ENCODE measurements at places on chromosomes 12 and 14. TPM values are rescaled to one million over a fixed set of nuclear protein-coding genes. Genes with fewer than 3 reads are reported as not detected.

DNA sequence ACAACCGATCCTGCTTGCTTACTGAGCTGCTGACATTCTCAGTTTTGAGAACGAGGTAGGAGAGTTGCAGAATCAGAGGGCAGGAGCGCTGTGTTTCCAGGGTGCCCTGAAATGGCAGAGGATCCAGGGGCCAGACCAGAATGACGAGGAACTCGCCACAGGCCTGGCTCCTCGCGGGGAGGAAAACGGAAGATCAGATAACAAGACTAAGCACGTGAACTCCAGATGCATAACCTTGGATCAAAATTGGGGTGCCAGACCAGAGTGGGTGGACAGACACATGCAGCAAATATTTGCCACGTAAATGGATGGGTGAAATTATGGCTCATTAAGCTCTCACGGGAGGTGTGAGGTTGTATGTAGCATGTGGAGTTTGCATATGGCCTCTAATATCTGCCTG, 46.5 kb downstream of the ELK3 start:
- H3K4me1 ChIP-seq, result peaks cover 74% of the 10 kb centered on the region
- peaks cover 3% of the 10 kb centered on the region for H3K36me3 ChIP-seq
- no peak for DNase-seq
- H3K27ac ChIP-seq, result peak overlapping the region; percentile 99

DNA sequence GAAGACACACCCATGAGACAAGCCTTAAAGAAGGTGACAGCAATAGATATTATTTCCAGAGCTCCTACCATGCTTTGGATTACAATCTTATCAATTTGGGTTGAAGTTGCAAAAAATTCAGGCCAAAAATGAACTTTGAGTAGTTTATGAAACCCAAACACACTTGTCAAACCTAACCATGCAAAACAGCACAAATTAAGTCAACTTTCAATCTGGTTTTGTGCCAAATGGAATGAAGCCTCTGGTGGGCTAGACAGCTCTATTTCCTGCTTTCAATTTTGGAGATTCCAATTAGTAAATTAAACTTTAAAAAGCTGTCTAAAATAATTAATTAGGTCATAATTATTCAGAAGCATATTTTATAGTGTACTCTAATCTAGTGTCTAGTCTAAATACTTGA, 203.4 kb downstream of the SYT1 start:
- H3K4me3 ChIP-seq, result no peak overlapping the region
- no peaks in the 10 kb centered on the region for H3K27me3 ChIP-seq
- DNase-seq, result no peak

GRCh38 chr14:85380881-85381280, 149.1 kb upstream of the FLRT2 start:
- H3K27ac ChIP-seq, result no peak overlapping the region
- no peak overlapping the region for H3K4me3 ChIP-seq

DNA sequence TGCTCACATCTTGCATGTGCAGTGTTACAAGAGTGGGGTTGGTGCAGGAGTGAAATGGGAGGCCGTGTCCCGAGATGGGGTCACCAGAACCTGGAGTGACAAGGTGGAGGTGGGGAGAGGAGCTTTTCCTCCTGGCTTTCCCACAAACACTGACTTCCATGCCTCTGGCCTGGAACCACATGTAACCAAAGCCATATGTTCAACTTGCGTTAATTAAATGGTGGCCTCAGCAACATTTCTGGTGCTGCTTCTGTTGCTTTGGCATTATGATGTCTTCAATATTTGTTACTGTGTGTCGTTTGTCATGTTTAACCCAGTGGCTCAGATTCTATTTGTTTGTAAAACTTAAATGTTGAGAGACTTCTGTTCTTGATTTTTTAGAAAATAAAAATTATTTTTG, 110.2 kb downstream of the VCPKMT start:
- no peak overlapping the region for H3K4me3 ChIP-seq
- no peak for DNase-seq
- H3K4me1 ChIP-seq, result peaks cover 32% of the 10 kb centered on the region
- peaks cover 6% of the 10 kb centered on the region for H3K36me3 ChIP-seq

GRCh38 chr14:47674148-47674542, 1.3 kb downstream of the MDGA2 start:
- no peak for DNase-seq
- H3K27me3 ChIP-seq, result peaks cover 34% of the 10 kb centered on the region
- H3K36me3 ChIP-seq, result no peaks in the 10 kb centered on the region
- H3K4me3 ChIP-seq, result no peak overlapping the region
- H3K4me1 ChIP-seq, result no peaks in the 10 kb centered on the region

DNA sequence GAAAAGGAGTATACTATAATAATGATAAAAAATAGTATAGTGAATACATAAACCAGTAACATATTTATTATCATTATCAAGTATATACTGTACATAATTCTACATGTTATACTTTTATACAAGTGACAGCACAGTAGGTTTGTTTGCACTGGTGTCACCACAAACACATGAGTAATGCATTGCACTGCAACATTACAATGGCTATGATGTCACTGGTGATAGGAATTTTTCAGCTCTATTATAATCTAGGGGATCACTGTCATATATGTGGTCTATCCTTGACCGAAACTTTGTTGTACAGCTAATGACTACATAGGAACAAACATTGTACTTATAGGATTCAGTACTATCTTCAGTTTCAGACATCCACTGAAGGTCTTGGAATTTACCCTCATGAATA, 165.8 kb upstream of the SYT1 start:
- no peaks in the 10 kb centered on the region for H3K4me1 ChIP-seq
- no peaks in the 10 kb centered on the region for H3K36me3 ChIP-seq
- no peak for DNase-seq
- H3K27ac ChIP-seq, result no peak overlapping the region
- H3K4me3 ChIP-seq, result no peak overlapping the region

DNA sequence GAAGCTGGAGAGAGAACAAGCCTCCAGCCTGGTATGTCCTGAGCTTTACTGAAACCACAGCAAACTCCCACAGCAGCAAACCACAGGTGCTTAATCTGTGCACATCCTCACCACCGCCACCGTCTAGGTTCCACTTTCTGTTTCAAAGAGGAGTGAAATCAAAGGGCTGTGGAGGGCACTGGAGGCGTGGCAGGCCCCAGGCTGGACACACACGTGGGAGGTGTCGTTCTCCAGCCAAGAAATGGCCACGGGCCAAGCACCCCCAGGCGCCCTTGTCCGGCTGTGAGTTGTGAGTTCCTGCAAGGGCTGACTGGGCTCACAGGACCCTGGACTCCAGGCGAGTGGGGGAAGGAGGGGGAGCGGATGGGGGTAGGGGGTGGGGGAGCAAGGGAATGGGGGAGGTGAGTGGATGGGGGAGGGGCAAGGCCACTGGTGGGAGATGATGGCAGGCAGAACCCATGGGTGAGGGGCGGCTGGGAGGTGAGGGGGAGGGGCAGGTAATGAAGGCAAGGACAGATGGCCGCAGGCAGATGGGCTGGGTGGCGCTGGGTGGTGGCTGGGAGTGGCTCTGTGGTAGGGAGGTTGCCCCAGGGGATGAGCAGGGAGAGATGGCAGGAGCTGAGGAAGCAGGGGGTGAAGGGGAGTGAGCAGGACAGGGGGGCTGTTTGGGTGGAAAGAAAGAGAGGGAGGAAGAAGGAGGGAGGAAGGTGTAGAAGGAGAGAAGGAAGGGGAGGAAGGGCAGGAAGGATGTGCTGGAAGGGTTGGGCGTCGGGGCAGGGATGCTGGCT, 86.7 kb downstream of the NCOR2 start:
- H3K27me3 ChIP-seq, result no peaks in the 10 kb centered on the region
- H3K36me3 ChIP-seq, result peaks cover 19% of the 10 kb centered on the region
- peak; percentile 18 for DNase-seq
- H3K4me1 ChIP-seq, result peaks cover 26% of the 10 kb centered on the region
- peak overlapping the region; percentile 18 for H3K27ac ChIP-seq

DNA sequence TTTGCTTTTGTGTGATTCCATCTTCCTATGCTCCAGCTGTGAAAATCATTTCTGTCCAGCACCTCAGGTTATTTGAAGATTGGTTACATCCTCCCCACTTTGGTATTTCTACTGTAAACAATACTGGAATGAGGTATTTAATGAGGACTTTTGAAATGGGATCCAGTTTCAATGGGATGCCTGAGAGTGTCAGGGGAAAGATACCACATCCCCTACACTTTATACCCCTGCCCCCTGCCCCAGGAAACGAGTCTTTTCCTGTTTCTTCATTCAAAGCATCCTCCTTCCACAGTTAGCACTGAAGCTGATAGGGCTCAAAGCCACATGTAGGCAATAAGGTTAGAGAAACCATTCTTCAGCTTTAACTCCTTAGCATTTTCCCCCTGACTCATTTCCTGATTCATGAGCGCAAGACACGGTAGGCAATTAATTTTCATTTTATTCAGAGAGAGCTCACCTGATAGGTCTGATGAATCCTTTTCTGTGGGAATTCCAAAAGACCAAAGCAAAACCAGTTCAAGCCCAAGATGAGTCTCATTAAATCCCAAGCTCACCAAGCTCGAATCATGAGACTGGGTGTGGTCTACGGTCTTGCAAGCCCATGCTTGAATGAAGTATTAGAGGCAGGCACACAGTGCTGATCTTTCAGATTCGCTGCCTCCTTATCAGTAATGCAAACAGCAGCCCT, 143.6 kb upstream of the CRY1 start:
- no peak for DNase-seq
- no peak overlapping the region for H3K4me3 ChIP-seq
- peaks cover 4% of the 10 kb centered on the region for H3K27me3 ChIP-seq

GRCh38 chr12:52245259-52245961, 12.4 kb downstream of the KRT7 start:
- H3K4me1 ChIP-seq, result no peaks in the 10 kb centered on the region
- H3K36me3 ChIP-seq, result no peaks in the 10 kb centered on the region
- DNase-seq, result no peak
- peaks cover 43% of the 10 kb centered on the region for H3K27me3 ChIP-seq

GRCh38 chr12:42145197-42145549, 499 bp upstream of the GXYLT1 start:
- H3K27me3 ChIP-seq, result no peaks in the 10 kb centered on the region
- H3K4me3 ChIP-seq, result peak overlapping the region; percentile 83
- DNase-seq, result no peak
- peaks cover 20% of the 10 kb centered on the region for H3K4me1 ChIP-seq
- no peaks in the 10 kb centered on the region for H3K36me3 ChIP-seq
- peak overlapping the region; percentile 36 for H3K27ac ChIP-seq

DNA sequence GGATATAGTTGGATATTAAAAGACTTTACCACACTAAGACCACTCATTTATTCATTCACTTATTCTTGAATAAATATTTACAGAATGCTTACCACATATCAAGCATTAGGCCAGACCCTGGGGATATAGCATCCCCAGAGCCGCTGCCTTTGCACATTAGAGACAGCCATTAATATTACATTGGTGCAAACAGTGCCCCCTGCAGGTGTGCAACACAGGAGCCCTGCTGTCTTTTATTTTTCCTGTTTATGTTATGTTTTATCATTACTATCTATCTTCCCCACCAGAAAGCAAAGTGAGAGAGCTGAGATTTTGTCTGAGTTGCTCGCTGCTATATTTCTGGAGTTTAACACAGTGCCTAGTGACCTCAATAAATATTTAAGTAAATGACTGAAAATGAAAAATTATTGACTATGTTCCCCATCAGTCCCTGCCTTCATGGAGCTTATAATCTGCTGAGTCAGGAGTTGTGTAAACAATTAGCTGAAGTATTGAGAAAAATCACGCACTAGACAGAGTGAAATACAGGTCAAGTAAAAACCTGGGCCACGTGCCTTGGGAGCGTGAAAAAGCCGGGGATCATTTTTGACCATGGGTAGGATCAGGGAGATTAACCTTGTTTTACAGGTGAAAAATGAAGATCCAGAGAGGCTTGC, 301.6 kb downstream of the PCNX1 start:
- no peaks in the 10 kb centered on the region for H3K36me3 ChIP-seq
- no peak for DNase-seq
- no peak overlapping the region for H3K27ac ChIP-seq
- no peaks in the 10 kb centered on the region for H3K4me1 ChIP-seq

DNA sequence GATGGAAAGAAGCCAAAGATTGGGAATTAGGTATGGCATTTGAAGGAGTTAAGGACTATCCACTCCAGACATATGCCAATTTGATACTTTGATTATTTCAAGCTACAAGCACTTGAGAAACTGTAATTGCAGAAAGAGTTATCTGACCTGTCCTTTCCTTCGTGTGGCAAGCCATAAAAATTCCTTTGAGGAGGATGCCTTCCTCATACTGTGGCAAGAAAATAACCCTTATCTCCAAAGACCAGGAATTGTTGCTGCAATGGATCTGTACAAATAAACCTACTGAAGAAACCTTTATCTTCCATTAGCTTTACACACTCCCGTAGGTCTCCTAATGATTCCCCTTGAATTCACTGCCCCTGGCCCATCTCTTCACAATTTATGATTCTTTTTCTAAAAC, 165.1 kb upstream of the AMIGO2 start:
- no peak for DNase-seq
- H3K27me3 ChIP-seq, result no peaks in the 10 kb centered on the region
- no peak overlapping the region for H3K4me3 ChIP-seq
- peaks cover 5% of the 10 kb centered on the region for H3K4me1 ChIP-seq
- H3K36me3 ChIP-seq, result peaks cover 11% of the 10 kb centered on the region

DNA sequence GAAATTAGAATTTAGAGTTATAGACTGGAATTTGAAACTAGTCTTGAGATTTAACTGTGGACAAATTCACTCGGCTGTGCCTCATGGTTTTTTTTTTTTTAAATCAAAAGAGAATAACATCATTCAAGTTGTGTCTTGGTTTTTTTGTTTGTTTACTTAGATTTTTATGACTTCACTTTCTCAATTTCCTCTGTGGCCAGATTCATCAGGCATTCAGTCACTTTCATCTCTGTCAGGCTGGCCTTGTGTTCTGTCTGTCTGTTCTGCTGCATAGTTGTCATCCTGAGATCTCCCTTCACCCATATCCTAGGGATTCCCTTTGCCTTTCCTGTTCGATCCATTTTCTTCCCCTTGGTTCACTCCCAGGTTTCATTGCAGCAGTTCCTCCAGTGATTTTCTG, 10.0 kb downstream of the MARK3 start:
- H3K4me3 ChIP-seq, result no peak overlapping the region
- H3K27me3 ChIP-seq, result no peaks in the 10 kb centered on the region
- peaks cover 31% of the 10 kb centered on the region for H3K4me1 ChIP-seq
- no peak for DNase-seq
- no peaks in the 10 kb centered on the region for H3K36me3 ChIP-seq

GRCh38 chr12:2737656-2738241, 57.0 kb upstream of the FKBP4 start:
- H3K27ac ChIP-seq, result no peak overlapping the region
- H3K4me3 ChIP-seq, result no peak overlapping the region
- no peaks in the 10 kb centered on the region for H3K27me3 ChIP-seq

DNA sequence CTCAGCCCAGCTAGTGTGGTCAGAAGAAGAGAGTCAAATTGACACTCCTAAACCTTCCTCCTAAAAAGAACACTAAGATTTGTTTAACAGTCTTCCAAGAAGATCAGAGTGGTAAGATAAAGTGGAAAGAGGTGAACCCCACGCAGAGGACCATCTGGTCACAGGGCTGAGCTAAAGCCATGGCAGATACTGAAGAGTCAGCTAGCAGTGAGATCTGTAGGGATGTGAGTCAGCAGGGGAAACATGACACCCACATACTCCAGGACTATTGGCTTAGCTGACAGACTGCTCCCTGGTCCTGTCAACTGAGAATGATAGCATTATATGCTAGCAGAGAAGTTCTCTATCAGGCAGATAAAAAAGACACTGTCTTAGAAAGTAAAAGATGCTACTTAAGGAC, 269.4 kb upstream of the ALG10 start:
- no peaks in the 10 kb centered on the region for H3K36me3 ChIP-seq
- H3K27me3 ChIP-seq, result no peaks in the 10 kb centered on the region
- H3K4me3 ChIP-seq, result no peak overlapping the region
- no peaks in the 10 kb centered on the region for H3K4me1 ChIP-seq

- H3K27me3 ChIP-seq, result no peaks in the 10 kb centered on the region
- DNase-seq, result no peak
- H3K36me3 ChIP-seq, result no peaks in the 10 kb centered on the region
- H3K27ac ChIP-seq, result no peak overlapping the region
These were observed 704.2 kb upstream of the TMEM132C start for GRCh38 chr12:127562816-127563215.

LRTM2 gene
- total RNA-seq, result not detected

RHEBL1 gene
- total RNA-seq, result 2.3 TPM

PPP4R4 gene
- 1.4 TPM for total RNA-seq

DDN gene
- total RNA-seq, result 0.15 TPM

LHX5 gene
- not detected for total RNA-seq

RILPL1 gene
- 4.1 TPM for total RNA-seq
